NCI-H1436 treated with DMSO at 0.1 percent for 48 hours (cell line): ENCODE measurements at places on chromosomes 7 and 10.

GRCh38 chr7:117190746-117191435 lies 132.0 kb downstream of the WNT2 start:
- no peak for DNase-seq

DNA sequence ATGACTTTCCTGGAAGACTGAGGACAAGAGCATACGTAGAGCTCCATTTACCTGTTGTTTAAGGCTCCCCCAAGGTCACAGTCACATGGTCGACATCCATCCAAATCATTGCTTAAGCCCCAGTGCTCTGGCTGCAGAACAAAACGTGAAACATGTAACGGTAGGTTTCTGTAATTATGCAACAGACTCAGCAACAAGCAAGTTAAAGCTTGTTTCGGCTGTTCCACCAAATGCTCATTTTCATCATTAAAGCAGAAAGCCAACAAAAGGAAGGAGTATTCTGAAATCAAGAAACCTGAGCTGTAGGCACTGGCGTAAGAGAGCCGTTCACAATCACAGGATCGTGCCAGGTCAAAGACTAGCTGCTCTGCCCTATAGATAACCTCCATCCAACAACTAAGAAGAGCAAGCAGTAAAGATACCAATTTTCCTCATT lies 30.0 kb downstream of the LAMB1 start:
- no peak for DNase-seq

DNA sequence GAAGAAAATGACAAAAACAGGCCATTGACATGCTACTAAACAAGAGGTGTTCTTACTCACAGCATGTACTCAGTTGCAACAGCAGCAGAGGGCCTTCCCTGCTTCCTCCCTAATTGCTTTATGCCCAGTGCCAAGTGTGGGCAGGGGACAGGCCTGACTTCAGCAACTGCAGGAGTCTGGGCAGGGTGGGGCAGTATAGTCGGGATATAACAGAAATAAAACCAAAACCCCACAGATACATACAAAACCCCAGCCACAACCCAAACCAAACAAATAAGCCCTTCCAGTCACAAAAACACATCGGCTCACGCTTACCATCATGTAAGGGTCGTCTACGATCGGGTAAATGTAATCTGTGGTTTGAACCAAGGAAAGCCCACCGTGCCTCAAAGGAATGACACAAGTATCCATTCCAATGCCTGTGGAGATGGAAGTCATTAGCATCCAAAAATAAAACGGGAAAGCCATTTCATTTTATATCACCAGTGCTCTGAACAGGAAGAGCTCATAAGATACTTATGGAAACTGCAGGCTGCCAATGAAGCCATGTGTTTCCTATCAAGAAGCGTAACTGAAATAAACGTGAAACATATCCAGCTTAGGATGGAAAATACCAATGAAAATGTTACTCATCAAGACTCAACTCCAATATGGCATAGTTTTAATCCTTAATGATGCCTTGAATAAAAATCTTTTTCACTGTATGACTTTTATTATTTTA lies 9.5 kb downstream of the SEPHS1 start:
- no peak for DNase-seq

DNA sequence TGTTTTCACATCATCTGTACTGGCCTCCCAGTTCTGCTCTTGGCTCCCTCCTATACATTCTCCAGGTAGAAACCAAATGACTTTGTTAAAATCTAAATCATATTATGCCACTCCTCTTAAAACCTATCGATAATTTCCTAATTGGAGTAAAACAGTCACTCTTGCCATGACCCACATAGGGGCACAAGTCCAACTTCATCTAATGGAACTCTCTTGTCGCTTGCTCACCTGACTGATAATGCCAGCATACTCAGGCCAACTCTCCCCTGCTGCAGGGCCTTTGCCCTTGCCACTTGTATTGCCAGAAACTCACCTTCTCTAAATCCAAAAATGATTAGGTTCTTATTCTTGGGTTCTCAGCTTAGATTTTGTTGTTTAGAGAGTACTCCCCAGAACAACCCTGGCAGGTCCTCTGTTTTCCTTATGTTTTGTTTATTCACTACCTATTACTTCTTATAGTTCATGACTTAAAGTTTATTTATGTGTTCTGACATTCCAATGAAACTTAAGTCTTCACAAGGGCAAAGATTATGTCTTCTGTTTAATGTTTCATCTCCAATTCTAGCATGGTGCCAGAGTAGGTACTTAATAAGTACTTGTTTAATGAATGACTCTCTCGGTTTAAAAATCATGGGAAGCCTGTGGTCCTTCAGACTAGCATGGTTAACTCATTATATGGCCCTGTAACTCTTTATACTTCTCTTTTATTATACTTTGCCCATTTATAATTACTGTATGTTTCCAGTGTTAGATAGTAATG lies 345.9 kb upstream of the SMIM30 start:
- no peak for DNase-seq

- DNase-seq, result no peak
Observed at GRCh38 chr10:85602713-85603112, 763.9 kb downstream of the GRID1 start.

DNA sequence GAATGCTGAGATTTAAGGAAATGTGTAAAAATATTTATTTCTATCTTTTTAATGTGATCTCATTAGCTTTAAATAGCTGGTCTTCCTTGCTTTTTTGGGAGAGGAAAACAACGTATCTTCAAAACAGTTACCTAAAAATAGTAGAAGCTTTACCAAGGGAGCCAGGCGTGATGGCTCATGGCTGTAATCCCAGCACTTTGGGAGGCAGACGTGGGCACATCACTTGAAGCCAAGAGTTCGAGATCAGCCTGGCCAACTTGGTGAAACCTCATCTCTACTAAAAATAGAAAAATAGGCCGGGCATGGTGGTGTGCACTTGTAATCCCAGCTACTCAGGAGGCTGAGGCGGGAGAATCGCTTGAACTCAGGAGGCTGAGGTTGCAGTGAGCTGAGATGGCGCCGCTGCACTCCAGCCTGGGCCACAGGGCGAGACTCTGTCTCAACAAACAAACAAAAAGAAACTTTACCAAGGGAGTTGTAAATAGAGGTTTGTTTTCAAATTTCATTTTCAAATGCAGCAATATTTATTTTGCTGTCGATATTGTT lies 48.4 kb upstream of the ITGB1 start:
- DNase-seq, result no peak

GRCh38 chr7:120709972-120710320 lies 148.0 kb downstream of the TSPAN12 start:
- DNase-seq, result no peak

GRCh38 chr7:130444234-130444633 lies 3.4 kb upstream of the CEP41 start:
- DNase-seq, result no peak

DNA sequence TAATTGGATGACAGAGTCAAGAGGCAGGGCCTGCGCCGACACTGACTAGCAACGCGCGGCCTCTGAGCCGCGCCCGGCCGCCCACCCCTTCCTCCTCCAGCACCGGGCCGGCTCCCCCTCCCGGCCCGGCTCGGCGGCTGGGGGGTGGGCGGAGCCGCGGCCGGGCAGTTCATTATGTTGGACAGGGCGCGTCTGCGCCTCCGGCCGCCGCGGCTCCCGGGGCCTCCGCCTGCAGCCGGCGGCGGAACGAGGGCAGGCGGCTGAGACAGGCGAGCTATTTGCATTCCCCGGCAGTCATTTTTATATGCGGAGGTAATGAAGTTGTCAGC lies 106.7 kb downstream of the SNX10 start:
- no peak for DNase-seq

DNA sequence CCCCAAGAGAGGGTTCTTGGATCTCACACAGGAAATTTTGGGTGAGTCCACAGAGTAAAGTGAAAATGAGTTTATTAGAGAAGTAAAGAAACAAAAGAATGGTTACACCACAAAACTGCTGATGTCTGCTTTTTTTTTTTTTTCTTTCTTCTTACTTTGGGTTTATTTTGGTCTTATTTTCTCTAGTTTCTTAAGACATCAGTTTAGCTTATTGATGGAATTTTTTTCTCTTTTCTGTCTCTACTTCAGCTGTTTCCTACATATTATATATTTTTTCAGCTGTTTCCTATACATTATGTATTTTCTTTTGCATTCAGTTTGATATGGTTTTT lies 166.4 kb downstream of the CCSER2 start:
- no peak for DNase-seq

DNA sequence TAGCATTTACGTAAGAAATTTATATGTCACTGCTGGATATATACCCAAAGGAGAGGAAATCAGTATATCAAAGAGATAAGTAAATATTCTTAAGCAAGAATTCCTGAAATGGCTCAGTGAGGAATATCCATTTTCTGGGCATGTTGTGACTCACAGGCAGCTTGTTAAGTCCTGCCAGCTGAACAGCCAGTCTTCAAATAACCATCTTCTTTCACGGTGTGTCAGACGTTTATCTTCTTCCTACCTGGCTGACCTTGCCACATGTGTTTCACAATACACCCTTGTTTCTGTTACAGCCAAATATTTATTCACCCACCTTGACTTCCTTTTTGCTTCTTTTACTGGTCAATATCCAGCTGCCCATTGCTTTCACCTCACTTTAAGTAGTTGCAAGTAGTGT lies 648.1 kb downstream of the ANKRD7 start:
- no peak for DNase-seq

DNA sequence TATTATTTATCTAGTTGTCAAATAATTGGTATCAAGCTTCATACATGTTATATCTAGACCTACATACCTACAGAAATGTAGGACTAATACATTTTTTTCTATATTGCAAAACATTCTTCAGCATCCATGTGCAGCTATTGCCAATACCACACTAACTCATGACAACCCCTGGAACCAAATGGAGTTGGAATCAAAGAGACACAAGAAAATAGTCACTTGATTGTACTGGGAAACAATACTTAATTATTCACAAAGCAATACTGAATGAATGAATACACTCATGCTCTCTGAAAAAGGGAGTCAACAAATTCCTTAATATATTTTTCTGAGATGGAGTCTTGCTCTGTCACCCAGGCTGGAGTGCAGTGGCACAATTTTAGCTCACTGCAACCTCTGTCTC lies 10.4 kb upstream of the CFAP43 start:
- DNase-seq, result no peak

- DNase-seq, result no peak
Observed at GRCh38 chr7:31478721-31479120, 35.2 kb upstream of the ITPRID1 start.

DNA sequence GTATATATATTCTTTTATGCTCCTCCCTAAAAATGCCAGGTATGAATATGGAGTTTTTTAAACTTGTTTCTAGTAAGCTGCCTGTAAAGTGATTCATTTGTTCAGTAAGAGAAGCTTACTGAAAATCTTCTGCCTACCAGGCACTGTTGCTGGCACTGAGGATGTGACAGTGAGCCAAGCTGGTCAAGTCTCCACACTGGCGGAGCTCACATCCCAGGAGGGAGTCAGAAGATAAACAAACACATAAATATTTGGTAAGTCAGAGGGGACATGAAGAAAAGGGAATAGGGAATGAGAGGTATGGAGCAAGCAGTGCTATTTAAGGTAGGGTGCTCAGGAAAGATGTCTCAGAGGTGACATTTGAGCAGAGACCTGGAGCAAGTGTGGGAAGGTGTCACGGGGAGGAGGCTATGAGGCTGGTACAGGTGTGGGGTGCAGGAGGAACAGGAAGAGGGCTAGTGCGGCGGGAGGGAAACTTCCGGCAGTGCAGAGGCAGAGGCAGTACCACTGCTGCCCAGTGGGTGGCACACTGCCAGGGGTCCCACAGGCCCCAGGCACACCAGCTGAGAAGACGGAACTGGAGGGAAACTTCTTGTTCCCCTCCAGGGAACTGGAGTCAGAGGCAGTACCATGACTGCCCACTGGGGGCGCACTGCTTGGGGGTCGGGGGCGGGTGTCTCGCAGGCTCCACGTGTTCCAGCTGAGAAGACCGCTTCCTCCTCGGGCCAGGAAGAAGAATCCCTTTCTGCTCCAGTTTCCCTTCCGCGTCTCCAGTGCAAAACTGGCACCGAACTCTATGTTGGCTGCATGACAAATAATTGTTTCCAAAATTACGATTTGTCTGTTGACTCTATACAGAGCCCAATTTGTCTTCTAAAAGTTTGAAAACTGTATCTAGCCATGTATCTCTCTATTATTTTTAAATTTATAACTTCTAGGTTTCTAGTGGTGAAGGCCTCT lies 161.0 kb downstream of the TEX36 start:
- DNase-seq, result no peak

GRCh38 chr7:145152589-145152988 lies 316.7 kb upstream of the TPK1 start:
- no peak for DNase-seq

DNA sequence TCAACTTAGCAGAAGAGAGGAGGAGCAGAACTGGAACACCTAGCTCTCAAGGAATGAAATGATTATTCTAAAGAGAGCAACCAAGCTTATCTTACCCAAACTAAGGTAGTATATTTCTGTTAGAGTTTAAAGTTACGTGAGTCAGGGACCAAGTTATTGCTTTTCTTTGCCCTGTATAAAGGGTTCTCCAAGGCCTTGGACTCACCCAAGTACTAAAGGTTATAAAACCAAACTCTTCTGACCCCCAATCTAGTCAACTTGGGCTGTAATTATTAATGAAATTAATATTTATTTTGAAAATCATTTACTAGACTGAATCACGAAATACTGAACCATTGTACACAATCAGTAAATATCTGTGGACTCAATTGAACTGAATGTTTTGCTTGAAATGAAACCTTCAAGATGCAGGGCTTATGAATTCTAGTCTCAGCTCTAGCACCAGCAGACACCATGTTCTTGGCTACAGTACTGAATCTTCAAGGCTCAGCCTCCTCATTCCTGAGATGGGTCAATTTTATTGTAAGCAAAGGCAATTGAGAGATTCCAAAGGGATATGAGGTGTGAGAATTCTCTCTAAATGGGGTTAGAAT lies 1.8 kb upstream of the CYP2C19 start:
- DNase-seq, result no peak

DNA sequence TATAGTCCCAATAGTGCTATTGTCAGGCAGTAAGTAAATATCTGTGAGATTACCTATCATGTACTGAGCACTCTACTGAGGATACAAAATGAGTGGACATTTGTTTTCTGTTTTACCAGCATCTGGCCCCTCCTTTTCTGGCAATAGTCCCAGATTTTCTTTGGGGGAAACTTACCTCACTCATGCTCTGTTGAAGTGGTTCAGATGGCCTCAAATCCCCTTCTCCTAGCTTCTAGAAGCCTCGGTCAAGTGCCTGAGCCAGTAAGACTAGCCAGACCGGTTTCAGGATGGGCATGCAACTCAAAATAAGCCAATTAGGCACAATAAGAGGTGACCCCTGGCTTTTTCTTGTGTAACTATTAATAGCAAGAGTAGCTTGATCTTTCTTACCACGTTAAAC lies 19.7 kb downstream of the TRDMT1 start:
- no peak for DNase-seq

DNA sequence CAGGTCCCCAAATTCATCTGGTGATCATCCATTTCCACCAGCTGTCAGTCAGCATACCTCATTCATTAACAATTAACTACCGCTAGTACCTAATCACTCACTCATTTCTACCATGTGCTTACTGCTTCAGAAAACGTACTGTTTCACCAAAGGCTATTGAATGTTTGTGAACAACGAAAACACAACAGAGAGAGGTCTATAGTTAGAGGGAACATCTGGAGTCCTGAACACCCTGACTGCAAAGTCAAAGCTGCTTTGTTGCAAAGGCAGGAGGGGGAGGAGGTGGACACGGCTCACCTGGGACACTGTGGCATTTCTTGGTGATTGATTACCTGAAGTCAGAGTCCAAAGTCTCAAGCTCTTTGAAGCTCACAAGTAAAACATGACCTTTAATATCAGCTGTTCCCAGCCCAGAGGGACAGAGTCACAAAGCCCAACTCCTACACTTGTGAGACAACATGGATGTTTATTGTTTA lies 342.3 kb upstream of the ADARB2 start:
- no peak for DNase-seq

- no peak for DNase-seq
Observed at GRCh38 chr7:15508258-15508657, 53.6 kb downstream of the AGMO start.
